ENCODE measurements at places on chromosomes 5 and 9.

DNA sequence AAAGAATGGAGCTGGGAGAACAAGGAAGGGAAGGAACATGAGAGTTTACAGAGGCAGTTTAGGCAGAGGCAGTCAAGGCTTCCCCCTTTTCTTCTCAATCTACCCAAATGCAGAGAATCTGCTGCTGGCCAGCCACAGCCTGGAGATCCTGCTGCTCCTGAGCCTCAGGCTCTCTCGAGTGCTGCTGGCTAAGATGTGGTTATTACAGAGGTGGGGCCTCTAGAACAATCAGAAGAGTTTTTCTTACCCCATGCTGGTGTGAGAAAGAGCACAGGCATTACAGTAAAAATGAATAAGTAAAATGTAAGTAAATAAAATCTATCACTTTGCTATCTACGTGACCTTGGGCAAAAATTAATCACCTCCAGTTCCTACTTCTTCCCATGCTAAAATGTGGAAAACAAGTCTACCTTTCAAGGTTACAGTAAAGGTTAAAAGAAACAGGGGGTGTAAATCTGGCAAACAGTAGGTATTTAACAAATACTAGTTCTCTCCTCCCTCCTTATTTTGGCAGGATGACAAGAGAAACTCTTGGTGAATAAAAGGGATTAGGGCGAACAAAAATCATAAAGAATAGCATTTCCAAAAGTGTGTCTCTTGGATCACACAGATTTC is 31.1 kb downstream of the FBXW11 start:
- no peak for DNase-seq

- DNase-seq = no peak
Observed at GRCh38 chr5:52925001-52925400, 64.2 kb upstream of the ITGA2 start.

GRCh38 chr5:173915310-173916014 is 27.3 kb downstream of the CPEB4 start:
- DNase-seq = no peak

DNA sequence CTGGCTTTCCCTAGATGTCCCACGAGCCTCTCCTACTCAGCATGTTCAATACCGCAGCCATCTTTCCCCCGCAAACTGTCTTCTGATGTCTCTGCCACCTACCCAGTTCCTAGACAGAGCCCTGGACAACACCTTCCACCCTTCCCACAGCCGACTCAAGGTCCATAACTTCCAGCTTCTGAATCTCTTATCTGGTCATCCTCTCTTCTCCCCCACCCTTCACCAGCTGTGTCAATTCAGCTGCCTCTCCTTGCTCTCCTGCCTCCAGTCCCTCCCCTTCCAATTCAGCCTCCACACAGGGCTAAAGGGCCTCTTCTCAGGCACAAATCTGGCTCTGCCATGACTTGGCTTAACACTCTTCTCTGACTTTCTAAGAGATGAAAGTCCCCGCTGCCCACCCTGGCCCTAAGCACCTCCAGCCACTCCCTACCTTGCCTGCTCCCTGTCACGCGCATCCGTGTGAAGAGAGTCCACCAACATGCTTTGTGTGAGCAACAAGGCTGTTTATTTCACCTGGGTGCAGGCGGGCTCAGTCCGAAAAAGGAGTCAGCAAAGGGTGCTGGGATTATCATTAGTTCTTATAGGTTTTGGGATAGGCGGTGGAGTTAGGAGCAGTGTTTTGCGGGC is 25.2 kb downstream of the AQP7 start:
- DNase-seq = no peak

DNA sequence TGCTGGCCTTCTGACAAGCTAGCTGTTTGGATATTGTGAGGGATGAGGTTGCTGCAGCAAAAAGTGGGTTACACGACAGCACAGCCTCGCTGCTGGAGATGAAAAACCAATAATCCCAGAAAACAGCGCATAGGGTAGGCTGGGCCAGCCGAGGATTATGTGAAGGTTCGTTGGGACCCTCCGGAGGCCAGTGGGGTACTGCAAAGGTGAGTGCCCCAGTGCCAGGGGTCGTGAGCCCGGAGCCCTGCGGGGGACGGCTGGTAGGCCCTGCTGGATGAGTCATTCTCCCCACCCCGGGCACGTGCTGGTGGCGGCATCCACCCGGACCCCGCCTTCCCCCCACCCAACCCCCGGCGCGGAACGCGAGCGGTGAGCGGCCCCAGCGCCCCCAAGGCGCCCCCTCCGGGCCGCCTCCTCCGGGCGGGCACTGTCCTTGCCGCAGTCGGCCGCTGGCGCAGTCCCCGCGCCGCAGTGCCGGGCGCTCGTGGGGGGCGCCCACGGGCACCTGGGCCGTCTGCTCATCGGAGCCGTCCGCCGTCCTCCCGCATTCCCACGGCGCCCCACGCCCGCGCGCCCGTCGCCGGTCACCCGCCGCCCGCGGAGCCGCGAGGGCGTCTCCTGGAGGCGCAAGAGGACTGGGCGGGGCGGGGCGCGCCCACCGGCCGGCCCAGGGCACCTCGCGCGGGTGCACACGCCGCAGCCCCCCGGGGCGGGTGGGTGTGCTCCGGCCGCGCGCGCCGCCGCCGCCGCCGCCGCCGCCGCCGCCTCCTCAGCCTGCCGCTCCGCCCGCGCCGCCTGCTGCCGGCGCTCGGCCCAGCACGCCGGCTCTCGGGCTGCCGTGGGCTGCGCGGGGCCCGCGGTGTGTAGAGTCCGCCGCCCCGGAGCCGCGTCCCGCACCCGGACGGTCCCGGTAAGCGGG is at the start of gene PHF24:
Gene PHF24 (plus strand): TSS at position 794 of the 919 bp plus-strand sequence. CDS start 13,014 bp downstream, outside the sequence.
- no peak for DNase-seq

DNA sequence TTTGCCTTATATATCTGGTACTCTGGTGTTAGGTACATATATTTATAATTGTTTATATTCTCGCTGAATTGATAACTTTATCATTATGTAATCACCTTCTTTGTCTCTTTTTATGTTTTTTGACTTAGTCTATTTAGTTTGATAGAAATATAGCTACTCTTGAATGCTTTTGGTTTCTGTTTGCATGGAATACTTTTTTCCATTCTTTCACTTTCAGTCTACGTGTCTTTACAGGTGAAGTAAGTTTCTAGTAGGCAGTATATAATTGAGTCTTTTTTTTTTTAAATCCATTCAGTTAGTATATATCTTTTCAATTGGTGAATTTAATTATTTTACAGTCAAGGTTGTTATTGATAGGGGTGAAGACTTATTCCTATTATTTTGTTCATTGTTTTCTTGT is 131.7 kb downstream of the PSAT1 start:
- no peak for DNase-seq

DNA sequence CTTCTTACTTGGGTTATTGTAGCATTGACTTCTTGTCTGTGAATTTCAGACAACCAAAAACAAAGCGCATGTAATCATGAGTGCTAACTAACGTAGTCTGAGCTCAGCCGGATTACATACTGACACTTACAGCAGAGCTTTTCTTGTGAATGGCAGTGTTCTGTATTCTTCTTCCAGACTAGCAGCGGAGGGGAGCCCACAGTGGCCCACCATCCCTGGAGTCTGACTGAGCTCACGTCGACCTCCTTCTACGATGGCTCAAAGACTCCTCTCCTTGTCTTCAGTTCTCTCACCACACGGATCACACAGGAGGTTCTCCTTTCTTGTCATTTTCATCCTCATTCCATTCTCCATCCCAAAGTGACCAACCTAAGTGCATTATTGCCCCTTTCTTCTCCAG is 211.4 kb downstream of the CHSY3 start:
- no peak for DNase-seq

GRCh38 chr5:59360130-59360555 is 533.4 kb downstream of the PDE4D start:
- no peak for DNase-seq

DNA sequence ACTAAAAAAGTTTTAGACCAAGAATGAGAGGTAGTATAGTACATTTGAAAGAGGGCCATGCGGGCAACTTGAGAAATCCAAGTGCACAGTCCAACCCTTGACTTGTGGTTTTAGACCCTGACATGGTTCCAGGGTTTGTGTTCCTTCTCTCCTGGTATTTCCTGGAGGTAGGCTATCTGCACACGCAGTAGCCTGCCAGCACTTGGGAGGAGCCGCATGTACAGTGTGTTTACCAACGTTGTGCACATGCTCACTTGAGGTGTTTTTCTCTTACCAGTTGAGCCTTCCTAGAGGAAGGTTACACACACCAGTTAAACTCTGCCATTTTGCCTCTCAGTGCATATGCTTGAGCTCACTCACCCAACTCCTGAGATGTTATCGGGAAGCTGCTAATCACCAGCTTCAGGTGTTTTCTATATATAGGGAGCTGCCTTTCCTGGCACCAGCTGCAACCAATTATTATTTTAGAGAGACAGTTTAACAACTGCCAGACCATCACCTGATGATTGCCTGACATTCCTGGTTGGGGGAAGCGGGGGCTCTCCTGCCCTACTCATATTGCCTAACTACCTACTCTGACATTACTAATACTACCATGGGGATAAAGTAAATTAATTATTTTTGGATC is 593.4 kb upstream of the TUSC1 start:
- DNase-seq = no peak

GRCh38 chr9:88501086-88501485 is 33.9 kb upstream of the NXNL2 start:
- no peak for DNase-seq

DNA sequence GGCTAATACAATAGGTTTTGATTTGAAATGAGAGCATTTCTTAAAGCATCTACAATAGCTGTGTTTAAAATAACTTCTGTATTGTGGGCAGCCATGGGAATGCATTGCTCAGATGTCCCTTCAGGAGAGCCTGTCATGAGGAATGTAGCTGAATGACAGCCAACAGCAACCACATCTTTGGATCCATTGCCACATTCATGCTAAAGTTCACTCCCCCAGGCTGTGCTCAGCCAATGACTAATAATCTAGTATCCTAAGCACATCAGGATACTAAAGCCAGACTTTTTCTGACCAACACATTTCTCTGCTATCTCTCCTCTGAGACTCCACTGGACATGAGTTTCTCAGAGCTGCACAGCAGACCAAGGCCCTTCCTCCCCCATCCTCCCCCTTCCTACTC is 45.5 kb downstream of the HTR1A start:
- DNase-seq = no peak

DNA sequence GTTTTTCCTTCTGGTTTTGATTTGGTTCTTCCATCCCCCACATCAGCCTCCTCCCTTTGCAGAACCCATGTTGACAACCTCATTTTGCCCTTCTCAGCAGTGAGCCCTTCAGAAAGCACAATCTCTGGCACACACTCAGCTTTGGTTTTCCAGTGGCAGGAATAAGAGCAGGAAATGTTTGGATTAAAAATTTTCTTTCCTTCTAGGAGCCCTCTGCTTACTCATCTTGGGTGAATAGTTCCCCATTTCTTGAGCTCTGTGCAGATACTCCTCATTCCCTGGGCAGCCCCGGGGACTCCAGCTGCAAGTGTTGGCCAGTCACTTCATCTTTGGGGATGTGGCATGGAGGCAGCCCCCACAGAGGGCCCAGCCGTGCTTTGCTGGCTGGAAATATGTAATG is 170.5 kb downstream of the NR3C1 start:
- DNase-seq = no peak

DNA sequence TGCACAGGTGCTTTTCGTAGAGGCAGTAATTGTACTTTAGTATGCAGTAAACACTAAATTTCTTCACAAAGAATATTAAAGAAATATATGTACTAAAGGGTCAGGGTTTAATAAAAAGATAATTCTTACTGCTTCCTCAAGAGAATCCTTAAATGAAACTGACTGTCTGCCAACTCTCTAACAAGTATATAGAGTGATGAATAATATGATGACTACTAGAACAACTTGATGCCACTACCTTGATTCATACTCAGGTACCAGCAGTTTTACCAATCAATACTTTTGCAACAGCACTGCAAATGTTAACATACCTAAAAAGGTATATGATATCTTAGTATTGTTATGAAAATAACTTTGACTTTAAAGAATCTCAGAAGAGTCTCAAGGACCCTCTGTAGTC is 3.8 kb downstream of the YIPF5 start:
- DNase-seq = no peak

DNA sequence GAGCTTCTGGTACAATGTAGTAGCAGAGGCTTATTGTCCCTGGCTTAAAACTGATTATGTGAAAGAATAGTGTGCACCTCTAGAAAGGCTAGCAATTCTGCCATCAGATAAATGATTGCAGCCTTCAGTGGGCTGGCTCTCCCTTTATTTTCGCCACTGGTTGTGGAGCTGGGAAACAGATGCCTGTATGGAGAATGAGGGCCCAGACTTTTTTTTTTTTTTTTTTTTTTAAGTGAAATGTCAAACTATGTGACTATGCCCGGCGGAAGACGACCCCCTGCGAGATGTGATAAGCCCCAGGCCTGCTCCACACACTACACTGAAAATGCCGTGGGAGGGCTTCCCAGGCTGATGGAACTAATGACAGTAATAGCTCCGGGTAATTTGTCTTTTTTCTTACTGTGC is 28.7 kb downstream of the ISL1 start:
- DNase-seq = no peak

GRCh38 chr5:74357827-74358226 is 282.7 kb downstream of the ENC1 start:
- DNase-seq = no peak

DNA sequence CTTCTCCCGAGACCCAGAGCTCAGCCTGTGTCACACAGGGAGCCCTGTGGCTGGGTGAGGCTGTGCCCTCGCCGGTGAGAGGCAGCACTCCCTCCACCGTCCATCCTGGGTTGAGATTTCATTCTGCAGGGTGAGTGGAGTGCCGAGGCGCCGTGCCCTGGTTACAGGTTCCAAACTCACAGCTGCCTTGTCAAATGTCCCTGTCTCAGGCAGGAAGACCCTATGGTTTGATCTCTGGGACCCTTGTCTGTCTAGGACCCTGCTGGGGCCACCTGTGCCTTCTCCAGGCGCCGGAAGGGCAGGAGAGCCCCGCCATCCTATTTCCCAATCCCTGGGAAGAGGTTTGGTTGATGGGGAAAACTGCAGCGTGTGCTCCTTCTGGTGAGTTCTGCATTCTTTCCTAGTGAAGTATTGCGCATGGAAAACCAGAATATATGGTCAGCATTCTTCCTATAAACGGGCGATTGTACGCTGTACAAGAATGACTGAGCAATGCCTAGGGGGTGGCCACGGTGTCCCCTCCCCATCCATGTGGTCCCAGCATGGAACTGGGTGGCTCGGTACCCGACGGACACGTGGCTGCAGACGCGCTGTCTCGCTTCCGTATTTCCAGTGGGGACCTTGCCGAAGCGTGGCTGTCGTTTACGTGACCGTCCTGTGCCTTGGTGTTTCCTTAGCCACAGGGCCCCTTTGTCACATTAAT is 95.9 kb upstream of the COL5A1 start:
- DNase-seq = no peak

DNA sequence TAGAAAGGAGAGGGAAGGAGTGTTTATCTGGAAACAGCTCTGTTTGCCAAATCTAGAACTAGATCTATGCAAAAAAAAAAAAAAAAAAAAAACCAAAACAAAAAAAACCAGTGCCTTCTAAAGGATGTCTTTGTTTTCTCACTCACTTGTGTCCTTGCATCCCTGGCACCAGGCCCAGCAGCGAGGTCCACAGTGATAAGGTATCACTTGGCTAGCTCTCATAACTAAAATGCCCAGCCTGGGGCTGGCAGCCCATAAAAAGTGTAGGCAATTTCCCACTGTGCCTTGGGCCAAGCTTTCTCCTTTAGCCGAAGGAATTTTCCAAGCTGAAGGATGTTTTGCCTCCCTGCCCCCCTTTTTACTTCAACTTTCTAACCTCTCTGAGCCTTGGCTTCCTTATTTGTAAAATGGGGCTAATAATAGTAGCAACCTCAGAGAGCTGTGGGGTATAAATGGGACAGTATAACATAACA is 20.8 kb downstream of the RGS3 start:
- DNase-seq = no peak

All from renal cortex interstitium (tissue), 15 donors.